ENCODE measurements at places on chromosomes 13 and 19. TPM values are rescaled to one million over a fixed set of nuclear protein-coding genes. Genes with fewer than 3 reads are reported as not detected.

DACT3 gene
- 0.22 TPM for total RNA-seq

SHISA7 gene
- not detected for total RNA-seq

TIMM29 gene
- total RNA-seq, result 18.8 TPM

FCER2 gene
- total RNA-seq, result not detected

ZNF626 gene
- not detected for total RNA-seq

ZNF492 gene
- total RNA-seq, result not detected

CYP2A6 gene
- not detected for total RNA-seq

SPIB gene
- 0.24 TPM for total RNA-seq

ZNF552 gene
- 5.1 TPM for total RNA-seq

SHD gene
- total RNA-seq, result 0.17 TPM

METTL21C gene
- not detected for total RNA-seq

UNC13A gene
- total RNA-seq, result 1.7 TPM

KLF1 gene
- total RNA-seq, result 0.05 TPM

IFI30 gene
- total RNA-seq, result 14.7 TPM

NLRP11 gene
- total RNA-seq, result 0.01 TPM

ZNF737 gene
- total RNA-seq, result not detected

CGB3 gene
- not detected for total RNA-seq

IGSF23 gene
- 0.53 TPM for total RNA-seq

CCDC169 gene
- total RNA-seq, result 0.41 TPM

LRRC8E gene
- 5.5 TPM for total RNA-seq

ZNF585A gene
- 6.1 TPM for total RNA-seq

TNNI3 gene
- total RNA-seq, result 8.1 TPM

CDC42EP5 gene
- not detected for total RNA-seq

SULT2B1 gene
- 15.6 TPM for total RNA-seq

NTN5 gene
- total RNA-seq, result 0.16 TPM

SCEL gene
- 1.3 TPM for total RNA-seq

PTGER1 gene
- total RNA-seq, result 0.07 TPM

ITGBL1 gene
- 0.97 TPM for total RNA-seq

KLK11 gene
- not detected for total RNA-seq

CNFN gene
- total RNA-seq, result 49.7 TPM

AP2A1 gene
- total RNA-seq, result 54.2 TPM

ZNF738 gene
- 0.74 TPM for total RNA-seq

MATK gene
- 1.3 TPM for total RNA-seq

SLC7A9 gene
- total RNA-seq, result 0.43 TPM

IFNL1 gene
- not detected for total RNA-seq

MYH14 gene
- 6.4 TPM for total RNA-seq

CEACAM8 gene
- not detected for total RNA-seq

PRODH2 gene
- 0.14 TPM for total RNA-seq

CD70 gene
- 12.1 TPM for total RNA-seq

RASIP1 gene
- 0.45 TPM for total RNA-seq
